ENCODE measurements at places on chromosomes 2 and 18.
A peak's percentile ranks its signal among the peaks of the same experiment; 100 is the strongest.

DNA sequence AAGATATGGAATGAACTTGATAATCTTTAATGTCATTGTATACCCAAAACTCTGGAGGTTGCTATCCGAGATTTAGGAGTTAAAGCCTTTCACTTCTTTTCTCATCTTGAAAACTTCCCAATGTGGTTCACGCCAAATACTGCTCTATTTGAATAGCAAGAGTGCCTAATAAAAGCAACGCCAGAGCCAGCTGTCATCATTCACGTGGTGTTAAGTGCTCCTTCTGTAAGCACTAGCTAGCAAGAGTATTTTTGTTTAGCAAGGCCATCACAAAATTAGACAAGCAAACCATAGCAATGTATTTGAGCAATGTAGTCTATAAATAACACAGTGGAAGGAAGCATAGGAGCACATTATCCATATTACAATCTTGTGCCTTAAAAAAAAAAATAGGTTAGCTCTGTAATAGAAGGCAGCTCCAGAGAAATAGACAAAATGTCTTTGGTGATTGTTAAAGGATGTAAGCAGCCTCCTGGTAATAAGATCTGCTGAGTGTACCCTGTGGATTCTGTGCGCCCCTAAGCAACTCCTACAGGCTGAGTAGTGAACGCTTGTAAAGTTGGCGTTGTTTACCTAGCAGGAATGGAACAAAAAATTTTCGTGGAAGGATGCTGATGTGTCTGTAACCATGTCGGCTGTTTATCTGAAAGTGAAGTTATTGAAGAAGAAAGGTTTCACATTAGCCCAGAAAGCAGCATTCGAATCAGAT is 518.0 kb downstream of the CNTNAP5 start:
- DNase-seq, result no peak

DNA sequence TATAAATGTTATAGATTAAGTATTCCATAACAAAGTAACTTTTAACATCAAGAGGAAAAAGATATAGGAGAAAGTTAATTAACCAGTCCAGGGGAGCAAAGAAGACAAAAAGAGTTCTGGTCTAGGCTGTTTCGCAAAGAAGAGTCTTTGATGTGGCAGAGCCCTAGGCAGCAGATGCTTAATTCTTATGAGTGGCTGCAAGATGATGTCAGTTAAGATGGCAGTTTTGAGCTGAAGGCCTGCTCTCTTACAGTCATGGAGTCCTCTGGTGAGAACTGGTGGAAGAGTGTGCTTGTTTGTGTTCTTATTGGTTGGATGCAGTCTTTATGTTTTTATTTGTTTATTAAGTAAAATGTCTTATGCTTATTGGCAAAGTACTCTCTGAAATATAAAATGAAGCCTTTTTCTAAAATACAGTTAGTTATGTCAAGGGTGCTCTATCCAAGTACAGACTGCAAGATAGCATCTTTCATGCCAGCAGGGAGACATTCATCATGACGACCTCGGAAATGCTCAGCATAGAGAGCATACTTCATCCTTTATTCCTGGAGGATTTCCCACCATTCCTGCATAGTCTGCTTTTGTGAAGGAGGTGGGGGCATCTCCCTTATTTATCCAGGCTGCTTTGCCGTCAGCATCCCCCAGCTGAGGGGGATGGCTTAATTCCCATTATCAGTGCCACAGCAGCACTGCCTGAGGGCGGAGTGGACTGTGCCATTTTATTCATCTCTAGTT is 38.9 kb upstream of the SERPINE2 start:
- no peak for DNase-seq

GRCh38 chr2:9685637-9686036 is 54.8 kb upstream of the YWHAQ start:
- no peak for DNase-seq

DNA sequence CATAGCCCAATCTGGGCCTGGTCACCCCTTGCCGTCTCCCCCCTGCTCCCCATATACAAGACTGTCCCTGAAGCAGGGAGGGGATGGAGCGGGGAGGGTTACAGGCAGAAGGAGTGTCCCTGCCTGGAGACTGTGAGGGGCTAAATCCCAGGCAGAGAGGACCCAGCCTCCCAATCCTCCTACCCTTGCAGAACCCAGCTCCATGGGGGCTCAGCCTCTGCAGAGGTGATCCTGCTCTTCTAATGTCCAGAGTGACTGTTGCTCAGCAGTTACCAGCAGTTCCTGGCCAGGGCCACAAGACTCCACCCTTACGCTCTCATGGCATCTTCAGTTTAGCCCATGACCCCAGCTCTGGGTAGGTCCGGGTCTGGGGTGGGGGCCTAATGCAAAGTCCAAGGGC is 58.1 kb downstream of the COA5 start:
- no peak for DNase-seq

- peak; percentile 71 for DNase-seq
Observed at GRCh38 chr2:179239195-179239594, 25.4 kb downstream of the SESTD1 start.

DNA sequence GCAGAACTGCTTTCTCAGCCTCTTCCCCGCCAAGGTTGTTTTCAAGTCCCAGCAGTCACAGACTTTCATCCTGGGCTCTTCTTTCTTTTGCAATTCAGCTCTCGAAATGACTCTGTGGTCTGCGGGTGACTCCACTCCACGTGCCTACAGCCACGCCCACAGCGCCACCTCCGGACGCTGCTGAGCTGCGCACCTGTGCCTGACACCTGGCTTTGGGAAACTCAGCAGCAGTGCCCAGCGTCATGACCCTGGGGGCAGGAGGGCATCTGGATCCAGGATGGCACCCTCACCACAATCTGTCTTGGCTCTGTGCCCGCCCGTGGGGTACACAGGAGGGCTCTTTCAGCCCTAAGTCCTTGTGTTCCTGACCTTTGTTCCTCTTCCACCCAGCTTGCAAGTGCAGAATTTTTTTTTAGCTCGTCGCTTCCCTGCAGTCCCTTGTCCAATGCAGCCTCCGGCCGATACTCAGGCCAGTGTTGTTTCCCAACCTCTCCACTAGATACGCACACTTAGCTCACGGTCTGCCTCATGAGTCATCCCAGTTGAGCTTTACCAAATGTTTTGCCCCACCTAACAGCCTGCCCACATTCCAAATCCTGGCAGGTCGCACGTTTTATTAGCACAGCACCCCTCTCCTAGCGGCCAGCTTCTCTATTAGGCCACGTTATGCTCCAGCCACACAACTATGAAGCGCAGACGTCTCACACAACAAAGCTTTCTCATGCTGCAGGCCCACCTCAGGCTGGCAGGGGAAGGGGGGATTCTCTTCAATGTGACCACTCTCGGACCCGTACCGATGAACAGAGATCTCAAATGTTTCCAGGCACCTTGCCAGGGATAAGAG is 6.5 kb upstream of the CAPN10 start:
- peak; percentile 97 for DNase-seq

- no peak for DNase-seq
Observed at GRCh38 chr2:231469583-231469950, 5.3 kb upstream of the NCL start.

DNA sequence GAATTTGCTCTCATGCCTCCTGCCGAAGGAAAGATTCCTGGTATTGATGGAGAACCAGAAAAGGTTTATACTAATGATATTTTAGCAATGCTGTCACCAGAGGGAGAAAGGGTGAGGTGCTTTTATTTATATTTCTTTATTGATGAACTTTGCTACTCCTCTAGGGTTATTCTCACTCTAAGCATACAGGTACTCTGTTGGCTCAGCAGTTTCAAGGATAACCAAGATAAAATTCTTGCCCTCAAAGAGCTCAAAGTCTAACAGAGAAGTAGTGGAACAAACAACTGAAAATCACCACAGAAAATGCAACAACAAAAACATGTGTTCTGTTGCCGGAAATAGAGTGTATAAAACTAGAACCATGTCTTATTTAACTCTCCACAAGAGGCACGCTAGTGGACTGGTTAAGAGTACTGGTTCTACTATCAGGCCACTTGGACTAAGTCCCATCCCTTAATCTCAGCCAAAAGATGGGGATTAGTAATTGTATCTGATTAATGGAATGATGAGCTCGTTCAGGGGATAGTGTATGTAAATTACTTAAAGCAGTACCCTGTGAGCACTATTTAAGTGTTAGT is 103.6 kb downstream of the DNAH6 start:
- DNase-seq, result no peak

Measured in SW480 (cell line).